ENCODE measurements at places on chromosomes 4 and X. TPM values are rescaled to one million over a fixed set of nuclear protein-coding genes. Genes with fewer than 3 reads are reported as not detected.

ZNF732 gene
- 1.2 TPM for total RNA-seq

BCORL1 gene
- 1.4 TPM for total RNA-seq

EFNB1 gene
- total RNA-seq = 40.8 TPM

SLC25A4 gene
- 23.4 TPM for total RNA-seq

SPIN2A gene
- total RNA-seq = 0.38 TPM

TBC1D8B gene
- 17.2 TPM for total RNA-seq

FAM47E gene
- 0.19 TPM for total RNA-seq
